ENCODE measurements at places on chromosomes 7 and 10. TPM values are rescaled to one million over a fixed set of nuclear protein-coding genes. Genes with fewer than 3 reads are reported as not detected.

NOS3 gene
- 6.6 TPM for total RNA-seq

CPN1 gene
- total RNA-seq, result 0.66 TPM

PON3 gene
- total RNA-seq, result 0.62 TPM

DNA sequence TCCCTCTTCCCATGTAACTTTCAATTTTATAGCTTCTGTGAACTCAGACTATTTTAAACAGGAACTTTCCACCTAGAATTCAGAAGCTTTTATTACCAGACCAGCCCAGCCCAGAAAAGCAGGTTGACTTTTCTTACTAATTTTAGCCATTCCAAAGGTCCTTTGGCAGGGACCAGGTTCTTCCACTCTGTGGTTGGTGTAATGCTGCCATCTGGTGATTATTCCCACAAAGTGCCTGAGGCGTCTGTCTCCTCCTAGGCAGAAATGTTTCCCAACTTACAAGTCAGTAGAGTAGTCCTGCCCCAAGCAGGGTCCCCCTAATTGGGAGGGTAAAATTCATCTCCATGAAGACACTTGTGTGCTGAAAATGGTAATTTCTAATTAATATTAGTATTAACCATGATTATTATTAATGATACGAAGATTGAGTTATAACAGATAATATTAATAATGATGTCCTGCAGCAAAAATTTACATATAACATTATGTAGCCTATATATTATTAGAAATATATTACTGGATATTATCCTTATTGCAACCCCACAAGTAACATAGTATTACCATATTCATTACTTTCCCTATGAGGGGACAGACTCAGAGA is 53.0 kb upstream of the PPP1R17 start:
- H3K27ac ChIP-seq, result no peak overlapping the region
- H3K36me3 ChIP-seq, result no peaks in the 10 kb centered on the region
- H3K27me3 ChIP-seq, result peaks cover 3% of the 10 kb centered on the region
- DNase-seq, result peak; percentile 67
- peaks cover 5% of the 10 kb centered on the region for H3K4me1 ChIP-seq
- H3K4me3 ChIP-seq, result no peak overlapping the region

GRCh38 chr10:80144696-80145131 is 12.2 kb downstream of the PLAC9 start:
- H3K36me3 ChIP-seq, result no peaks in the 10 kb centered on the region
- no peak for DNase-seq
- H3K4me1 ChIP-seq, result peaks cover 6% of the 10 kb centered on the region
- H3K27ac ChIP-seq, result no peak overlapping the region
- no peak overlapping the region for H3K4me3 ChIP-seq
- H3K27me3 ChIP-seq, result no peaks in the 10 kb centered on the region

GRCh38 chr7:19110776-19111175 is 6.7 kb downstream of the TWIST1 start:
- no peak for DNase-seq
- peaks cover 67% of the 10 kb centered on the region for H3K4me1 ChIP-seq
- no peak overlapping the region for H3K27ac ChIP-seq
- peaks cover 100% of the 10 kb centered on the region for H3K27me3 ChIP-seq

GRCh38 chr10:72679838-72680241 is 12.1 kb upstream of the MCU start:
- H3K4me3 ChIP-seq, result no peak overlapping the region
- H3K36me3 ChIP-seq, result no peaks in the 10 kb centered on the region
- no peaks in the 10 kb centered on the region for H3K4me1 ChIP-seq

PRSS37 gene
- total RNA-seq, result not detected

CLEC2L gene
- total RNA-seq, result 0.69 TPM

DNA sequence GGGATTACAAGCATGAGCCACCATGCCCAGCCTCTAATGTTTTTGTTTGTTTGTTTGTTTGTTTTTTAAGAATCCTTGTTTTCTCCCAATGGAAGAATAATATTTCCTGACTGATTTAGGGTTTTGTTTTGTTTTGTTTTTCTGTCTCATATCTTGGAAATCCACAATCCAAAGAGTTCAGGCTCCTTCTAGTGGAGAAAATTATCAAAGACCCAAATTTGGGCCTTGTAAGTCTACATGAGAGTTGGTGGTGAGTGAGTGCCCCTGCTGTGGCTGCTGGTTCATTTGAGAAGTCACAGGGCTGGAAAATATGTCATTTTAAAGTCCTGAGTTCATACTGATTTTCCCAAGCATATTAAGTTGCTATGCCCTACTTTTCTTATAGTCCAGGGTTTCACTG is 33.5 kb upstream of the KLHL7 start:
- H3K4me3 ChIP-seq, result no peak overlapping the region
- no peak for DNase-seq
- H3K4me1 ChIP-seq, result peaks cover 32% of the 10 kb centered on the region

DNA sequence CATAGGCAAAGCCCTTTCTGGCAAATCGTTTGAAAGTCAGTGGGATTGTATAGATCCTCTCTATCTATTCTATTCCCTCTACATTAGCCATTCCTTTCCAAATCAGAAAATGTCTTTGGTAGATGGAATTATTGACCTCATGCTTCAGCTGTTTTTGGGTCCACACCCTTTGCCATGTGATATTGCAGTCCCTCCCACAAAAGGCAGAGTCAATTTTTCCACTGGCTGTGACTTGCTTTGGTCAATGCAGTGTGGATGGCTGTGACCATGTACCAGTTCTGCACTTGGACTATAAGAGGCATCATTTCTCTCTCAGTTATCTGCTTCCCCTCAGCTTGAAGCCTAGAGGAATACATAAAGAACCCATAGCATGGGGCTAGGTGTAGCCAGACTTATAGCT is 332.9 kb downstream of the PTEN start:
- H3K27ac ChIP-seq, result no peak overlapping the region
- H3K27me3 ChIP-seq, result no peaks in the 10 kb centered on the region
- no peaks in the 10 kb centered on the region for H3K36me3 ChIP-seq
- no peak overlapping the region for H3K4me3 ChIP-seq
- no peak for DNase-seq
- H3K4me1 ChIP-seq, result peaks cover 10% of the 10 kb centered on the region

GRCh38 chr7:1692515-1693418 is 22.7 kb downstream of the ELFN1 start:
- H3K27me3 ChIP-seq, result no peaks in the 10 kb centered on the region
- DNase-seq, result no peak
- H3K4me1 ChIP-seq, result peaks cover 12% of the 10 kb centered on the region
- H3K27ac ChIP-seq, result 0 out of 2 replicates have a peak overlapping the region, but pooled peaks have one; percentile 15
- H3K36me3 ChIP-seq, result peaks cover 4% of the 10 kb centered on the region
- H3K4me3 ChIP-seq, result no peak overlapping the region

DNA sequence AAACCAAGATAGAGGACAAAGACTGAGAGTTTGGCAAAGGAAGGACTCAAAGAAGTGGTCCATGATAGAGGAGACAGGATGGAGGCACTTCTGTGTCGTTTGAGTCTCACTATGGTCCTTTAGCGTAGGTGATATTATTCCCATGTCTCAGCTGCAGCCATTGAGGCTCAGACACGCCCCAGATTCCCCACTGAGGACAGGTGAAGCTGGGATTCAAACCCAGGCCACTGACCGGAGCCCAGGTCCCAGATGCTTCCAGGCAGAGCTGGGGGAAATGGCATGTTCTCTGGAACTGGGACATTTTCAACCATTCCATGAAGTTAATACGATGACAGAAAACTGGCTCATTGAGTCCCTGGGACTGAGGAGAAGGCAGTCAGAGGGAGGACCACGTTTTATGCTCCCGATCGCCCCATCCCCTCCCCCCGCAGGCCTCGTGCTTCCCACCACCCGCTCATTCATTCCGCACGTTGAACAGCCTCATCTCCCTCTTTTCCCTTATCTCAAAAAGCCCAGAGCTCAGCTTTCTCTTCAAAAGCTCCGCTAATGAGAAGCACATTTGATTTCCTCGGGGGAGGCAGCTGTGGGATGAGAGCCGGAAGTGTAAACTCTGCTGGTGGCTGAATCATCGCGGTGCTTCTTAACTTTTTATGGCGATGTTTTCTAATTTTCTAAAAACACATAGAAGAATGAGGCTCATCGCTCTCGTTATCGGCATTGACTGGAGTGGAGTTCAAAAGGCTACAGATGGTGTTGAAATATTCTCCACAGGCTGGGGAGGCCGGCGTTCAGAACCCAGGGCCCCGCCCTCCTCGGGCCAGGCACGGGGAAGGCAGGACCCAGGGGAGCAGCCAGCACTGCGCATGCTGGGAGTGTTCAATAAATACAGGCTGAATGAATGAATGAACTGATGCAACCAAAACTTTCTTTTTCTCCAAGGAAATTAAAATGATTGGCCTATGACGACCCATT is 64.0 kb downstream of the OAT start:
- no peaks in the 10 kb centered on the region for H3K36me3 ChIP-seq
- H3K27ac ChIP-seq, result no peak overlapping the region
- no peak for DNase-seq
- H3K27me3 ChIP-seq, result no peaks in the 10 kb centered on the region
- peak overlapping the region; percentile 11 for H3K4me3 ChIP-seq

SPDYE11 gene
- total RNA-seq, result not detected

DNA sequence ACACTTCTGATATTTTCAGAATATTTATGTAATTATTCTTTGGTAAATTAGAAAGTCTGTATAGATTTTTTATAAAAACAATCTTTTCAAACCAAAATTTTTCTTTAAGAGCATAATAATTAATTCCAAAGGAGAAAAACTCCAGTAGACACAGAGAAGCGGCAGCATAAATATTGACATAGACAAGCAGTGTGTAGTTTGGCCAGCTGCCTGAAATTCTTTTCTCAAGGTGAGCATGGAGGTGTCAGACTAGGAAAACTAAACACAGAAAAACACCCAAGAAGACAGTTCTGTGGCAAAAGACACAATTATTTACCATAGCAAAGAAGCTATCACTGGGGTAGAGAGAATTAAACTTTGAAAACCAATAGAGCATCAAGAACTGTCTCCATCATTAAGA is 82.4 kb downstream of the KLF6 start:
- H3K36me3 ChIP-seq, result no peaks in the 10 kb centered on the region
- H3K27me3 ChIP-seq, result no peaks in the 10 kb centered on the region
- H3K4me1 ChIP-seq, result peaks cover 23% of the 10 kb centered on the region
- DNase-seq, result no peak
- no peak overlapping the region for H3K27ac ChIP-seq

DNA sequence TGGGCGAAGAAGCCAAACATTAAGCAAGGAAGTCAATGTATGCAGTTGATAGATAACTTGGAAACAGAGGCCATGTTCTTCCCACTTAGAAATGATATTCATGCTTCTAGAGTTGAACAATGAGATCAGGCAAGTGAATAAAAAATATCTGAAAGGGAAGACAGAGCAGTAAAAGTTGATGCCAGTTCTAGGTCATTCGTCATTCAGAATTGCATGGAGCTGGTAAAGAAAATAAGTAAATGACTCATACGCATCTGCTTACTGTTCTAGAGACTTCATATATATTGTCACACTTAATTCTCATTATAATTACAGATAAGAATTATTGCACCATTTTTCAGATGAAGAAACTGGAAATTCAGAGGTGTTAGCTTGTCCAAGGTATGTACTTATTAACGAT is 158.9 kb upstream of the FERD3L start:
- no peak overlapping the region for H3K27ac ChIP-seq
- peaks cover 8% of the 10 kb centered on the region for H3K27me3 ChIP-seq
- H3K4me3 ChIP-seq, result no peak overlapping the region
- no peaks in the 10 kb centered on the region for H3K4me1 ChIP-seq
- H3K36me3 ChIP-seq, result no peaks in the 10 kb centered on the region

- H3K4me1 ChIP-seq, result peaks cover 11% of the 10 kb centered on the region
- no peak overlapping the region for H3K27ac ChIP-seq
Observed at GRCh38 chr7:44078521-44078920, 3.8 kb downstream of the POLM start.

GRCh38 chr10:114470956-114471905 is 66.9 kb upstream of the AFAP1L2 start:
- H3K4me1 ChIP-seq, result peaks cover 26% of the 10 kb centered on the region
- peak; percentile 71 for DNase-seq
- no peak overlapping the region for H3K27ac ChIP-seq
- H3K36me3 ChIP-seq, result peaks cover 5% of the 10 kb centered on the region

PLXDC2 gene
- total RNA-seq, result 31.7 TPM

TAS2R41 gene
- 0.31 TPM for total RNA-seq
